ENCODE measurements at places on chromosomes 7 and 10.

DNA sequence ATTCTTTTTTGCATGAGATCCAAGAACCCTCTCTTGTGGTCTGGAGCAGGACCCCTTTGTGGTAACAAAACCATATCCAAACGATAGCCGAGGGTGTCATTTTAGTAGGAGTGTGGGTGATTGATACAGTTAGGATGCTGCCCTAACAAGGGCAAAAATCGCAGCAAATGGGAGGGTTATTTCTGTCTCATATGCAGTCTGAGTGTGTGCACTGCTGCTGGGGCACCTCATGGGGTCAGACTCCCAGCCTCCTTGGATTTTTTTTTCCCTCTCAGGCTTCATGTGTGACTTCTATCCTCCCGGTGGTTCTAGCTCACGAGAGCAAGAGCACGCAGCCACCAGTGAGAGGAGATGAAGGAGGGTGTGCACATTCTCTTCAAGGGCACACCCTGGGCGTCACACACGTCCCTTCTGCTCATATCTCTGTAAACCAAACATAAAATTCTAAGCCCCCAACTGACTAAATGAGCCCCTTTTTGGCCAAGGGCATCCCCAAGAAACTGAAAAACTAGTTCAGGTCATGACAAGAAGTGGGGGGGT, 28.6 kb upstream of the IL15RA start:
- no peak for DNase-seq

GRCh38 chr10:60614363-60614762, 163.9 kb upstream of the CDK1 start:
- DNase-seq = no peak

- no peak for DNase-seq
Measured at GRCh38 chr10:27391916-27392315, 112.2 kb upstream of the RAB18 start.

- DNase-seq = no peak
Measured at GRCh38 chr7:94380264-94380663, 14.4 kb upstream of the COL1A2 start.

DNA sequence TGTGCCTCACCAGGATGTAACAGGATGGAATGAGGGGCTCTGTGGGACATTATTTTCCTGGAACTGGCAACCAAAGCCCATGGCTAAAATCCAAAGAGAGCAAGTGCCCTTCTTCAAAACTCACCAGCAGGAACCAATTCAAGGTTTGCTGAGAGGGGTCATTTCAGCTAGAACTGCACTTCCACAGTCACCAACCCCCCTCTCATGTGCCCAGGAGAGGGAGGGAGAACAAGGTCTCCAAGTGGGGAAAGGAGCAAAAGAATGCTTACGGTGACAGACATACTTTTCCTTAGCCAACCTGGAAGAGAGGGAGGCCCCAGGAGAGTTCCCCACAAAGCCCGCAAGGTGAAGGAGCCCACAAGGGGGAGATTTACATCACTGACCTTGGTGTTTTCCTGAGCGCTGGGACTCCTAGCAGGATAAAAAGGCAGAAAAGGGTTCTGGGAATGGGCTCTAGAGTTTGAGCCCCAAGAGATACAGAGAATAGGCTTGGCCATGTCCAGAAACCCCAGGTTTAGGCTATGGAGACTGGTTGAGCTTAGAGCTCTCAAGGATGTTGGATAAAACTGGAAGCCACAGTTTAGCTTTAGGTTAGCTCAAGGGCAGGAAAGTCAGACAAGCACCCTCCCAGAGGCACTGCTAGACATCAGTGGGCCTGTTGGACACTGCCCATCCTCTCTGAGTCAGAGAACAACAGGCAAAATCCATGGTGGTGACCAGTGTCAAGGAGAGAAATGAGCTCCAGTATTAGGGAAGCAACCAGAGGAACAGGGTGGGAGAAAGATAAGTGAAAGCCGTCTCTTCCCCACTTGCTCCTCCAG, 63.9 kb upstream of the GHITM start:
- no peak for DNase-seq

GRCh38 chr7:114439581-114439980, 25.0 kb downstream of the FOXP2 start:
- no peak for DNase-seq

GRCh38 chr7:39536951-39537350, 29.3 kb upstream of the YAE1 start:
- no peak for DNase-seq

DNA sequence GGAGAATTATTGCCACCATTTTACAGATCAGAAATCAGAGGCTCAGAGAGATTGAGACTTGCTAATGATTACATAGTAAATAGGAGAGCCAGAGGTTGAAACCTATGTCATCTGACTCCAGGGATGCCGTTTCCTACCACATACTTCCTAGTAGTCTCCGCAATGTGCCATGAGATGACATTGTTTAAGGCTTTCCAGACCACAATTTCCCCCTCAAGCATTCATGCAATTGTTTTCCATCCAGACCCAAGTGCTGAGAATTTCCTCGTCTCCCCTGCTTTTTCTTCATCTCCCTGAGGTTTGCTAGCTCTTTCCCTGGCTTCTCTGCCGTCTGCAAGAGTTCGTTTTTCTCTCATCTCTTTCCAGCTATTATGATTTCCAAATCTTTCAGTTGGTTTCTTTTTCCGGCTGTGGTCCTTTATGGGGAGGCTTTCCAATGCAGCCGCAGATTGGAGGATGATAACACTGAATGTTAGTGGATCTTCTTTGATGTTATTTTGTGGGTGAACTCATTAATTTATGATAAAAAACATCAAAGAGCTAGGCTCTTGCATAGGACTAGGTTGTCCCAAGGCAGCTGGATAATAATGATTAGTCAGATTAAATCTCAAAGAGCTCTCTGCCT, 6.9 kb upstream of the GOLGA7B start:
- DNase-seq = no peak

DNA sequence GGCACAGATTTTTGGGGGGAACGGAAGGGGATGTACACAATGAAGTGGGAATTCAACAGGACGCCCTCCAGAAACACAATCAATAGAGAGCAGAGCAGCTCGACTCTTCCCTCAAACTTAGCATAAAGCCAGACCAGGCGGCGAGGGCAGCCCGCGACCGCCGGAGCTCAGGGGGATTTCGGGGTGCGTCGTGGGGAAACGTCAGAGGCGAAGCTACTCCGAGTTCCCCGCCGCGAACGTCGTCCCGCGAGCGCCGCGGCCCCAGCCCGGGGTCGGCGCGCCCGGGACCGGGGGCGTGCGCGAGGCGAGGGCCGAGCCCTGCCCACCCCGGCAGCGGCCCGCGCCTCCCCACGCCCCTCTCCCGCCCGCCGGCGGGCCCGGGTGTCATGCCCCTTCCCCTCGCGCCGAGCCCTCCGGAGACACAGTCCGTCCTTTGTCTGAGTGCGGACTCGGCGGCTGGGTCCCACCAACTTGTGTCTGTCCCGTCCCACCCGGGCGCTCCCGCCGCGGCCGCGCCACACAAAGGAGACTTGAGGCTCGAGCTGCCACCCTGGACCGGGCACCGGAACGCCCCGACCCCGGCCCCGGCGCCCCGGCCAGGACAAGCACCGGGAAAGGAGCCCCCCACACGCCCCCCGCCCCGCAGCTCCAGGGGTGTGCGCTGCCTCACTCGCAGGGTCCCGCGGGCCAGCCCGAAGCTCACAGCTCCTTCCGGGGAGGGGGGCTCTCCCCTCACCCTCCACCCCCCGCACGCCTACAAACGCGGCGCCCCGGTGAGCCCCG, 634 bp downstream of the EZH2 start:
- DNase-seq = peak; percentile 36

GRCh38 chr7:18846765-18847215, 270.6 kb downstream of the TWIST1 start:
- DNase-seq = no peak

- no peak for DNase-seq
Measured at GRCh38 chr7:135486261-135486920, 23.5 kb downstream of the CNOT4 start.

DNA sequence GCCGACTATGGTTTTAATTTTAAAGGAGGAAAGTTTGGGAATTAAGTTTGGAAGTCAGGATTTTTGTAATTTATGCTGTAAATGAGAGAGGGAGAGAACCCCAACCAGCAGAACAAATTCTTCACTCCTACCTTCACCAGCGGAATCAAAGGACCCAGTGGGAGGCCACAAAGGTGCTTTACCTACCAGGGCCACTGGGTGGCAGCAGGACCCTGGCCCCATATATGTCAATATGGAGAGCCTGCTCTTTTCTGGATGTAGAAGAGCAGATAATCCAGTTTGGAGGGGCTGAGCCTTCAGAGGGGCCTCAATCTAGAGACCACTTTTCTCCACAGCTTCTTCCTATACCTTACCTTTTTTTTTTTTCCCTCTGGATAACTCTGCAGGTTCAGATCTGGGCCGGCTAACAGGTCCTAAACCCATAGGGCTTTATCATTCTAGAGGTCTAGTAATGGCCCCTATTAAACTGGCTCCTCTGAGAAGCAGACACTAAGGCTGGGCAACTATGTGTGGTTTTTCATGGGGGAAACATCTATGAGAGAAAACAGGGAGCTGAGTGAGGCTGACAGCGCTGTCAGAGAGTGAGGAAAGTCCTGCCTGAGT, 8.5 kb upstream of the SCD start:
- DNase-seq = peak; percentile 75

- DNase-seq = no peak
Measured at GRCh38 chr7:120996988-120997345, 8.5 kb downstream of the CPED1 start.

DNA sequence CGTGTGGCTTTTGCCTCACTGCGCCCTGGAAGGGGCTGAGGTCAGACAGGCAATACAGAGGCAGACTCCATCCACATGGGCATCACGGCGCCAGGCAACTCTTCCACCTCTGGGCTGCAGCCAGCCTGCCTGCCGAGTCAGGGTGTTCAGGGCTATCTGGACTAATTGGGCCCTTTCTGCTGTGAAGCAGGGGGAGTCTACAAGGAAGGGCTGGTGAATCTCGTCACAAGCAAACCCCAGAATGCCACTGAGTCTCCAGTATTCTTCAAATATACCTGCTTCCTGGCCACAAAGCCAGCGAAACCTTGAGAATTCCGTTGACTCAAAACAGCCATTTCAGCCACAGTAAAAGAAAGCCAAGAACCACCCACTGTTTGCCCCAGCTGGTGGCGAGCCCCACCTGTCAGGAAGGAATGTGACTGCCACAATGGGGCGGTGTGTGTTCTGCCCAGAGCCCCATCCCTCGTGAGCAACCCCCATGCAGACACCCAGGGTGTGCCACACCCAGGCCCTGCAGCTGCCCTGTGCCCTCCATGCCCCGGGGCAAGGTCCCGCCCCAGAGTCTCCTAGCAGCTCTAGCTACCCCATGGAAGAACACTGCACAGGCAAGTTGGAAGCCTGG, 117.3 kb downstream of the FAM53B start:
- no peak for DNase-seq

- DNase-seq = no peak
Measured at GRCh38 chr10:72056932-72057751, 31.2 kb downstream of the SPOCK2 start.

DNA sequence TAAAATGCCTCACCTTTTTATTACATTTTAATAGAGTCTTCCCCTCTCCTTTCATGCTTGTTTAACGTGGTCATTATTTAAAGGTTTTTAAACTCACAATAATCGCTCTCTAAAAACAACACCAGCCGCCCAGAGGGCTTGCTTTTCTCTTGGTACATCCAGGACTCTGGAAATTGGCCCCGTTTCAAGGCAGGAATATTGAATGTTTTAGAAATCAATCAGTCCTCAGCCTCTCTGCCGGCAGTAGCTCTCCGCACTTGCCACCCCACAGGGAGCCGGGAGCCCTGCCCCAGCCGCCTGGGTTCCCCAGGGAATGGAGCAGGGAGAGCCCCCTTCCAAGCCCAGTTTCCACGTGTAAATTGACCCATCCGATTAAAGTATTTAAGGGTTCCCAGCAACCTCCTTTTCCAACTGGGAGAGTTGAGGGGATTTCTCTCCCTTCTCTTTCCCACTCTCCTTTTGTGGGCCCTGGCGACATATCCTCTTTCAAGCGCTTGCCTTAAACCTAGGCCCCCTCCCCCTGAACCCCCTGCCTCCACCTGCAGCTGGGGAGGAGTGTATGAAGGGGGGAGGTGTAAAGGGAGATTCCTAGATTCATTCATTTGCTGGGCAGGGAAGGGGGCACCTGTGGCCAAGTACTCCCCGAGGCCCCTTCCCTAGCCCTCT, 1.9 kb downstream of the FGF8 start:
- no peak for DNase-seq

- DNase-seq = no peak
Measured at GRCh38 chr7:118006979-118007378, 133.7 kb upstream of the CTTNBP2 start.

Measured in activated T-cell treated with anti-CD3 and anti-CD28 coated beads for 1 hour (primary cell).